ENCODE measurements at places on chromosomes 3 and 15.
A peak's percentile ranks its signal among the peaks of the same experiment; 100 is the strongest.

DNA sequence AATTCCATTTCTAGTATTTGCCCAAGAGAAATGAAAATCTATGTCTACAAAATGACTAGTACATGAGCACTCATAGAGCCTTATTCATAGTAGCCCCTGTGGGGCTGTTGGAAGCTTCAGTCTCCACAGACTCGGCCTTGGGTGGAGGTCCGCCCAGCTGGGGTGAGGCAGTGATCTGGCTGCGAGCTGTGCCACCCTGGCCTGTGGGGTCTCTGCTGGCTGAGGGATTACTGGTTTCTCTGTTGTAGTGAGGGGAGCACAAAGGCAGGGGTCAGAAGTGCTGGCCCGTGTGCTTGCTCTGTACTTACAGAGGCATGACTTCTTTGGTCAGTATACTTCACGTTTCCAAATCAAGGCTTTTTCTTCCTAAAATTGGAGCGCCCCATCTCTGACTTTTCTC is 158.2 kb downstream of the CHDH start:
- DNase-seq, result no peak

DNA sequence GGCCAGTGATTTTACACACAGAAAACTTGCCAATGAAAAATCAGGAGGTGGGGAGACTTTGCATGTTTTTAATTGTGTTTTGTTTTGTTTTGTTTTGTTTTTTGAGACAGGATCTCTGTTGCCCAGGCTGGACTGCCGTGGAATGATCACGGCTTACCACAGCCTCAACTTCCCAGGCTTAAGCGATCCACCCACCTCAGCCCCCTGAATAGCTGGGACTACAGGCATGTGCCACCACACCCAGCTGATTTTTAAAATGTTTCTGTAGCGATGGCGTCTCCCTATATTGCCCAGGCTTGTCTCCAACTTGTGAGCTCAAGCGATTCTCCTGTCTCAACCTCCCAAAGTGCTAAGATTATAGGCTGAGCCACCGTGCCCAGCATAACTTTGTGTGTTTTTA is 46.0 kb downstream of the MEIS2 start:
- no peak for DNase-seq

DNA sequence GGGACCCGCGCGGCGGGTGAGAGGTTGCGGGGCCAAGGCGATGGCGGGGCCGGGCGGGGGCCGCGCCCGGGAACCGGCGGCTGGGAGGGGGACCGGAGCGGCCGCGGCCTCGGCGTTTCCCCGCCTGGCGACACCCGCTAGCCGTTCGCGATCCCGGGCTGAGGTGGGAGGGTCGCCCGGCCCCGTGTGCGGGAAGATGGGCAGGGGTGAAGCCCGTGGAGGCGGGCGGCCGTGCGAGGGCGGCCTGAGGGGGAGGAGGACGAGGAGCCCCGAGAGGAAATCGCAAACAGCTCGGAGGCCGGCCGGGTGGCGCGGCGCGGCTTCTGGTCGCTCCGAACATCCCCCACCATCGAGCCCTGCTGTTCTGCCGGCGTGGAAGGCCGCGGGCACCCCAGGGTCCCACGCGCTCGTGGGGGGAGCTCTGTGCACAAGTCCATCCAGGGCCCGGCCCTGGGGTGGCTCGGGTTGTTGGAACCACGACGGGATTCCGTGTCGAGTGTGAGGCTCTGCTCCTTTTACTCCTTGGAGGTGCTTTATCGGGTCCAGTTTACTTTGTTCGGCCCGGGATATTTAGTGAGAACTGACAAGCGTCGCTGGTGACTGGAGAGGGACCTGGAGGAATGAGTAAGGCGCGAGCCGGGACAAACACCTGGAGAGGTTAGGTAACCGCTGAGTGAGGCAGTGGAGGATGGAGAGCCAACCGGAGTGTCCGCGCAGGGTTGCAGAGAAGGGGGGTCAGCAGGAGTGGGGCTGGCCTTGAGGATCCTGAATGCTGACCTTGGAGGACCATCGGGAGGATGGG is 728 bp downstream of the CRTC3 start:
- DNase-seq, result peak; percentile 50

DNA sequence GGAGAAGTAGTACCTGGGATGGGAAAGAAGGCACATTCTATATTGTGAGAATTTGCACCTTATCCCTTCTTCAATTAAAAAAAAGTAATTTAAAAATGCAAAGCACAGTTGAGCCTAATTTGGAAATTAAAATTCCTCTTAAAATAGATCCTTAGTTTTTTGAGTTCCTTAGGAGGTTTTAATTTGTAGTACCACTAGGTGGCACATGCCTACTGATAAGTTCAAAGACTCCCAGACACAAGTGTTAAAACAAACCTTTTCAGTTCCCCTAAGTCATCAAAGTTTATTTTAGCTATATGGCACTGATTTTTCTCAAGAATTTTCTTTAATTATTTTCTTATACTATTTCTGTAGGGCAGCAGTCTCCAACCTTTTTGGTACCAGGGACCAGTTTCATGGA is 127.6 kb upstream of the AZI2 start:
- no peak for DNase-seq

DNA sequence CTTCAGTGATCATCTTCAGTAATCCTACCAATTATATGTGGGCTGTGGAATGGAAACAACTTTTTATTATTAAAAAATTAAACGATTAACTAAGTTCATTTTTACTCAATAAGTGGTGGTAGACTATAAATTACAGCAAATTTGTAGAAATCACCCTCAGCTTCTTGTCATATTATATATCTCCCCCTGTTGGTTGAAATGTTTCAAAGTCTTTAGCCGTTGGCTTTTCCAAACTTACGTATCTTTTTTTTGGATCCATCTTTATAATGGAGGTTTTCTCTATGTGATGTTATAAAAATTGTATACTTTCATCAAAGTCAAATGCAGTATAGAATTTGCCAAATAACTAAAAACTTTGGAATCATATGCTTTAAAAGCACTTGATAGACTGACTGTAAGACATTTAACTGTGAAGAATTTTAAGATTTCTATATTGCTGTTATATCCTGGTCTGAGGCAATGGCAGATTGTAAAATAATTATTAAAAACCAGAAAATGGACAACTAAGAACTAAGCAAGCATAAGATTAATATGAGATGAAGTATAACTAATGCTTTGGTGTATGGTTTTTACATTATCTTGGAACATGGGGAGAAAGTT is 44.7 kb downstream of the ATP11B start:
- DNase-seq, result no peak

DNA sequence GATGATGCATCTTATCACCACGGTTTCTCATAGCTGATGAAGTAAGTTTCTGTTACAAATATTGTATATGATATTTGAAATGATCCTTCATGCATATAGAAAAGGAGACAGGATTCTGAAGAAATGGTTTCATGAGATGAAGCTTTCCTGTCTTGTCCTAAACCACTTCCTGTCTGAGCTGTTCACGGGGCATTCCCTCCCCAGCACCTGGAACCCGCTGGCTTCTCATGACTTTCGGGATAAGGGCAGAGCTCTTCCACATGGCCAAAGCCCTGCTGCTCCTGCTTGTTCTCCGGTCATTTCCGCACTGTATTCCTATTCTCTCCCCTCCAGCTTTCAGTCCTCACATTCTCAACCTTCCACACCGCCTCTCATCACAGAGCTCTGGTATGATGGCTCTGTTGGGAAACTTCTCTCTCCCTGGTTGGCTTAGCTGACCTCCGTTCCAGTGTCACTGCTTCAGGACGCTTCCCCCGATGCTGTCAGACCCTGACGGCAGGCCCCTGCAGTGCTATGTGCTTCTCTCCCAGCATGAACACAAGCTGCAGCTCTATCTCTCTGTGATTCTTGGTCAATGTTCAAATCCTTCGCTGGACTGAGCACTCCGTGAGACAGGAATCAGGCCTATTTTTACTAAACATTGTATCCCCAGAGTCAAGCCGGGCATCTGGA is 86.9 kb upstream of the HERC1 start:
- no peak for DNase-seq

DNA sequence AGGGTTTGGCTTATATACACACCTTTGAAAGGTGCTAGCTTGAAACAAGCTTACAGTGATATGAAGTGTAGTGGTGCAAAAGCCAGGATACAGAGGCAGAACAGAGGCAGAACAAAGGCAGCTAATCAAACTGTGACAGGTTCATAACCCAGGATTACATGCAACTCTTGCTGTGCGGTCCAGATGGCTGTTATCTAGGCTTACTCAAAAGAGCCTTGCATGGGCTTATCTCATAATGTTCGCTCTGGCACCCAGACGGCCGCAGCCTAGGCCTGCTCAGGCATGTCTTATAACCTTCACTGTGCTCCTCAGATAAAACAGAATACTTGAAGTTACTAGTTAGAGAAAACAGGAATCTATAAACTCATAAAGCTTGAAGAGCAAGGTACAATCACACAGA is 22.8 kb upstream of the NOX5 start:
- DNase-seq, result no peak

DNA sequence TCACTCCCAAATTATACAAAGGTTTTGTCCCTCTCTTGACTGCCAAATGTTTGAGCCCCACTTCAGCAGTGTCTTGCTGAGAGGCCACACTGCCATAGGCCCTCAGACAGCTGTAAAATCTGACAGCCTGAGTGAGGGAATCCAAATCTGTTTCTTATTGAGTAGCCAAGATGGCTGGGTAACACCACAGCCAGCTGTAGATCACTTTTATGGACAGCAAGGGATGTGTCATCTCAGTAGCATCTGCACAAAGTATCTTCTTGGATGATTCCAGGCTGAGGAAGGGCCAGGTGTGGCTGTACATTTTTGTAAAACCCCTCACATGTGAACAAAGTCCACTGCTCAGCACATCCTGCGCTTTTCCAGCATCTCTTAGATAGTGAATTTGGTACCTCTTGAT is 237.0 kb upstream of the LRTM1 start:
- no peak for DNase-seq

DNA sequence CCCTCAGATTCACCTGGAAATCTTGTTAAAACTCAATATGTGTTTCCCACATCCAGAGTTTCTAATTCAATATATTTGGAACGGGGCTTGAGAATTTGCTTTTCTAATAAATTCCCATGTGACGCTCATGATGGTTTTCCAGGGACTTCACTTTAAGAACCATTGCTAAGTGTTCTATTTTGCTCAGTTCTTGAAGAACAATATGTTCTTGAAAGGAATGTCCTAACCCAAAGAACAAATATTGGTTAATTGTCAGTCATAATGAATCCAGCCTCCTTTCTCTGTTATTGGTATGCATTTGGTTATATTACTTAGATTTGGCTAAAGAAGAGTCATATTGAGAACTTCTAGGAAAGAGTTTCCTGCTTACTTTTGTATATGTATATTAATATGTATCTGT is 4.4 kb upstream of the PLSCR2 start:
- no peak for DNase-seq

DNA sequence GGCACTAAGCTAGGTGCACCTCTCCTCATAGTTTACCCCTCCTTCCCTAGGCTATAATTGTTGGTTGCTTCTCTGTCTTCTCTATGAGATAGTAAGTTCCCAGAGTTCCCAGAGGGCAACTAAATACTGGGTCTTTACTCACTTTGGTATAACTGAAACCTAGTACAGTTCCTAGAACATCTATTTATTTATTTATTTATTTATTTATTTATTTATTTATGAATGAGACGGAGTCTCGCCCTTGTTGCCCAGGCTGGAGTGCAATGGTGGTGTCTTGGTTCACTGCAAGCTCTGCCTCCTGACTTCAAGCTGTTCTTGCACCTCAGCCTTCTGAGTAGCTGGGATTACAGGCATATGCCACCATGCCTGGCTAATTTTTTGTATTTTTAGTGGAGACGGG is 71.1 kb upstream of the FLNB start:
- DNase-seq, result no peak

- no peak for DNase-seq
These were observed 887.5 kb downstream of the DIPK2A start for GRCh38 chr3:144859161-144859560.

- no peak for DNase-seq
These were observed 298.7 kb downstream of the CLSTN2 start for GRCh38 chr3:140233702-140234101.

- DNase-seq, result no peak
These were observed 720.5 kb upstream of the ALCAM start for GRCh38 chr3:104646196-104646595.

- no peak for DNase-seq
These were observed 32.0 kb downstream of the MUC20 start for GRCh38 chr3:195752546-195753331.

DNA sequence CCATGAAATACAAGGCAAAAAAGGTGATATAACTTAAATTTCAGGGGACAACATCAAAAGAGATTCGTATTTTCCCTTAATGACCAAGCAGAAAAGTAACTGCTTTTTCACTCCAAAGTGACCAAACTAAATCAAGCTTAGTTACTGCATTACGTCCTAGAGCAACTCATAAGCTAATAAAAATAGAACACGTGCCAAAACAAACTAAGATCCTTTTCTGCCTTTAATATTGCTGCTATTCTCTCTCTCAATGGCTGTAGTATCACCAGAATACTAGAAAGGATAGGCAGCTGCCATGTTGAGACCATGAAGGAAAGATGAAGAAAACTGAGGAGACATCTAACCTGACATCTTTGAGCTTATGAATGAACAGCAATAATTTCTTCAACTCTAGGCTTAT is 43.3 kb downstream of the UBXN7 start:
- no peak for DNase-seq

- DNase-seq, result no peak
These were observed 3.6 kb downstream of the BCL6 start for GRCh38 chr3:187741403-187742350.

Data from C1 segment of cervical spinal cord (tissue), 14 donors.